NK-92 treated with Interleukin-12 subunit alpha and Interleukin-12 subunit beta, amount 100 ng/mL, for 24 hours (cell line): ENCODE measurements at places on chromosomes 2 and 18.
A peak's percentile ranks its signal among the peaks of the same experiment; 100 is the strongest.

GRCh38 chr2:152432206-152432653, 97.3 kb downstream of the FMNL2 start:
- no peak for DNase-seq

- DNase-seq: no peak
Observed at GRCh38 chr2:179686718-179687342, 174.6 kb downstream of the ZNF385B start.

- no peak for DNase-seq
Observed at GRCh38 chr2:8478471-8478793, 203.4 kb upstream of the ID2 start.

GRCh38 chr2:151363709-151364108, 6.3 kb downstream of the TNFAIP6 start:
- no peak for DNase-seq

DNA sequence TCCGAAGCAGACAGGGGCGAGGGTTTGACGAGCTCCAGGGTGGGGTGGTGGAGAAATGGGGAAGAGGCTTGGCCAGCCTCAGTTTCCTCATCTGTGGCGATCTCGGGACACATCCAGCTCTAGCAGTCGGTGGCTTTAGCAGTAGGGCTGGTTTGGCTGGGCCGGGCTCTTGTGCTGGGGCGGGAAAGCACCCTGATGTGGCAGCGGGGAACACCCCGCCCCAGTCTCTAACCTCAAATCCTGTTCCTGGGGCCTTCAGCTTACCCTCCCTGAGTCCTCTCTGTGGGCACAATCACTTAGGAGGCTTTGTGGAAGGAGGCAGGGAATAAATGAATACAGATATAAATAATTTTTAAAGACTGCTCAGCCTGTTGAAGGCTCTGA, 26.5 kb upstream of the MCFD2 start:
- DNase-seq: peak; percentile 61

- no peak for DNase-seq
Observed at GRCh38 chr2:98572211-98572610, 36.1 kb downstream of the COA5 start.

DNA sequence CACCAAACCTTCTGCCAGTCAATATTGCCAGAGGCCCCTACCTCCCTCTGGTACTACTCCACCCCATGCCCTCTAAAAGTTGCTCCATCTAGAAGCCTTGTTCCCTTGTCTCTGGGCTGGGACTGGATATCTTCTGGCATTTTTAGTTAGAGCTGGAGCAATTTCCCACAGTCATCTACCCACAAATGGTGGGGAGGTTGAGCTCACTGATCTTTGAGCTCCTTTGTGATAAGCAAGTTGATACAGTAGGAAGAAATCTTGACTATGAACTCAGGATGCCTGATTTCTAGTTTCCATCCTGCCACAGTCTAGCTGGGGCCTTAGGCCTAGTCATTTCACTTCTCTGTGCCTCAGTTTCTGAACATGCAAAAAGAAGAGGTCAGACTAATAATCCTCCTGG, 155.0 kb downstream of the MAIP1 start:
- DNase-seq: no peak

GRCh38 chr18:62331581-62332356, 6.7 kb downstream of the TNFRSF11A start:
- DNase-seq: no peak

DNA sequence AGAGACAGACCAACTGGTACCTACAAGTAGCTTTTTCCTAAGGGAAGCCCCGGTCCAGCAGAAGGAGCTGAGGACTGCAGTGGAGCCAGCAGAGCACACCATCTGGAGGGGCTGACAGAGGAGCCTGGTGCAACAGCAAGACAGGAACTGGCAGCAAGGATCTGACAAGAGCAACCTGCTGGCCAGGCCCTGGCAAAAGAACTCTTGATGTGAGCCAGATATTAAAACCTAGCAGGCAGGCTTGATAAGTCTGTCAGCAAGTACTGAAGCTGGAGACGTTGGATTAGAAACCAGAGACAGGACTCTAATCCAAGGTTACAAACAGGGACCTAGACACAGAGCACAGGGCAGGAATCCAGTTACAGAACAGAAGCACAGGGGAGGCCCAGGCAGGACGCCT, 260.7 kb upstream of the MGAT5 start:
- DNase-seq: no peak

DNA sequence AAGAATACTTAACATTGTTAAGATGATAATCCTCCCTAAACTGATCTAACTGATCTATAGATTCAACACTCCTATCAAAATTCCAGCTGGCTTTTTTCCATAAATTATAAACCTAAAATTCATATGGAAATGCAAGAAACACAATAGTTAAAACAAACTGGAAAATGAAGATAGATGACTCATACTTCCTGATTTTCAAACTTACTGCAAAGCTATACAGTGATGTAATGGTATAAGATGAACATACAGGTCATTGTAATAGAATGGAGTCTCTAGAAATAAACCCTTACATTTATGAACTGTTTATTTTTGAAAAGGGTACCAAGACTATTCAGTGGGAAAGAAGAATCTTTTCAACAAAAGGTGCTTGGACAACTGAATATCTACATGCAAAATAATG, 32.3 kb downstream of the UBXN4 start:
- no peak for DNase-seq

- no peak for DNase-seq
Observed at GRCh38 chr2:98026927-98027522, 31.3 kb upstream of the TMEM131 start.

DNA sequence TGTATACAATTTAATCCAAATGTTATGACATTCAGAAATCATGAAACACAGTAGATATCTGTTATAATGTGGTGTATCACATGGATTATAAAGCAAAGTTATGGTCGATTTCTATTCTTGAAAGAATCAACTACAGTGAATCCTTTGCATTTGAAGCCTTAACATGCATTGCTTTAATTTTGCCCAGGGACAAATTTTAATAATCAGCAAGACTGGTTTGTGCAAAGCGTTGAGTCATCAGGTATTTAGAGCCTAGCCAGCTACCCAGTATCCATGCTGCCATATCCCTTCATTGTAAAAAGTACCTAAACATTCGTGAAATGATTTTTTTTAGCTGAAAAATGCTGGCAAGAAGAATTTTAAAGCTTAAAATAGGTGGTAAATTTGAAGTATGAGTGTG, 8.9 kb upstream of the SPDYA start:
- no peak for DNase-seq

GRCh38 chr18:28116461-28116860, 60.5 kb downstream of the CDH2 start:
- no peak for DNase-seq

GRCh38 chr2:144159240-144159639, 360.7 kb downstream of the ZEB2 start:
- no peak for DNase-seq

GRCh38 chr2:109322111-109322510, 193.1 kb downstream of the SH3RF3 start:
- DNase-seq: no peak

GRCh38 chr2:109148117-109148746, 19.2 kb downstream of the SH3RF3 start:
- no peak for DNase-seq

DNA sequence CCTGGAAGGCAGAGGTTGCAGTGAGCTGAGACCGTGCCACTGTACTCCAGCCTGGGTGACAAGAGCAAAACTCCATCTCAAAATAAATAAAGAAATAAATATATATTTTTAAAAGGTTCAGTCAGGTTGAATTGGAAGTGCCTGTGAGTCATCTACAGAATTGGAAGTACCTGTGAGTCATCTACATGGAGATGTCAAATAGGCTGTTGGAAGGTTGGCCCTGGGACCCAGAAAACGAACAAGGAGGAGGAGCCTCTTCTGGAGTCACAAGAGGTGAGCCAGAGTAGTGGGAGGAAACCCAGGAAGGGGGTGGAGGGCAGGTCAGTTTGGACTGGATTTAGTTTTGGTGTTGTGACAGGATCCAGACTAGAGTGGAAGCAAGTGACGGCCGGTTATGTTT, 15.2 kb upstream of the SCYGR1 start:
- no peak for DNase-seq

DNA sequence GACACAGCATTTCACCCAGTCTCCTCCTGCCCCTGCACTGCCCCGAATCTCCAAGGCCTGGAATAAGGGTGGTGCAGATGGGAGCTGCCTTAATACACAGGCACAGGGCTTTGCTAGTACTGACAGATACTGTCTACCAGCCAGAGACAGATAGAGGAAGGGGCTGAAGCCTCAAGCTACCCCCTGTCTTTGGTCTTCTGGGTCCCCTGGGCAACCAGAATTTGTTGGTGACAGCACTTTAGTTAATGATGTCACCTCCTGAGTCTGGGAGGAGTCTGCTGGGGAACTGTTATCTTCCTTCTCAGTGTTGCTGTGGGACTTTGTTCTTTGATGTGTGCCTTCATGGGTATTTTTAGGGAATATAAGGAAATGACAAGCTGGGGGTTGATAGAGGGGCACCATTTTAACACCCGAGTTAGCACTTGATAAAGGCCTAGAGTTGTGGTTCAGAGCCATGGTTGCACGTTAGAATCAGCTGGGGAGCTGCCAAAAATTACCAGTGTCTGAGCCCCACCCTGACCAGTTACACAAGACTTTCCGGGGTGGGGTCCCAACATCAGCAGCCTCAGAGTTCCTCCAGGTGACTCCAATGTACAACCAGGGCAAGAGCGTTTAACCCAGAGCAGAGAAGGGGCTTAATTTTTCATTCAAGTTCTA, 136.8 kb downstream of the SMAD7 start:
- DNase-seq: peak; percentile 27

GRCh38 chr2:98771721-98772524, 41.0 kb upstream of the MGAT4A start:
- DNase-seq: no peak

DNA sequence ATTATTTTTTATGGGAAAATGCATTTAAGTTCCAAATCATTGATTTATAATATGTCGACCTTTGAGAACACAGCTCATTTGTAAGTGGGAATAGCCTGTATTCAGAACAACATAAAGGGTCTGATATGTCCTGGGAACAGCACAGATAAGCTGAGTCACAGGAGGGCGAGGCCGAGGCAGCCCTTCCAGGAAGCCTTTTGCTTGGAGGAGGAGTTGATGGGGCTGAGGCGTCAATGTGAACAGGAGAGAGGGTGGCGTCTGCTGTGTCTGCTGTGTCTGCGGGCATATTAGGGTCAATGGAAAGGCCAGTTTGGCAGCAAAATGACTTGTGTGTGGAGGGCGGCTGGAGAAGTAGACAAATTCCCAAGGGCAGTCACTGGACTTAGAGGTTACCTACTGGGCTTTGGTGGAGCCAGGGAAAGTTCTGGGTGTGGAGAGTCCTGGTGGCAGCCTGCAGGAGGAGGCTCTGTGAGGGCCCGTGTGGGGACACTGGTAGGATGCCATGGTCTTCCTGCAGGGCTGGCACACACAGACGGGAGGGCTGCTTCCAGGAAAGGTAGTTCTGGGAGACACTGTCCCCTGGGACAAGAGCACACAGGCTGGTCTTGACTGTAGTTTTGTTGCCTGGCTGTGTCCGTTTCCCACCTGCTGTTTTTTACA, 128.1 kb downstream of the GLI2 start:
- DNase-seq: no peak

DNA sequence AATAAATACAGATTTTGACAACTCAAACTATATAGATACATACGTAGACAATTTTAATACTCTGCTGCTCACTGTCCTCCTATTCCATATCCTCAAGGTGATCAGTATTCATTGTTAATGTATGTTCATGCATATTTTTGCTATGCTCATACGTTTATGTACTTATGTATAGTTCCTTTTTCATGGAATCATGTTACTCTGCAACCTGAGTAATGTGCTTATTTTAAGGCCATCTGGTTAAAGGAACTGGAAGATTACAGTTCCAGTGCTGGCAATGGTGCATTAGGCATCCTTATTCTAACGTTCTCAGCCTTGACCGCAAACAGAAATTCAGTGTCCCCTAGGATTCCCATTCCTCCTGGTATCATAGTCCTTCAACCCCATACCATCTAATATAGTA, 385.0 kb upstream of the TNP1 start:
- DNase-seq: no peak

DNA sequence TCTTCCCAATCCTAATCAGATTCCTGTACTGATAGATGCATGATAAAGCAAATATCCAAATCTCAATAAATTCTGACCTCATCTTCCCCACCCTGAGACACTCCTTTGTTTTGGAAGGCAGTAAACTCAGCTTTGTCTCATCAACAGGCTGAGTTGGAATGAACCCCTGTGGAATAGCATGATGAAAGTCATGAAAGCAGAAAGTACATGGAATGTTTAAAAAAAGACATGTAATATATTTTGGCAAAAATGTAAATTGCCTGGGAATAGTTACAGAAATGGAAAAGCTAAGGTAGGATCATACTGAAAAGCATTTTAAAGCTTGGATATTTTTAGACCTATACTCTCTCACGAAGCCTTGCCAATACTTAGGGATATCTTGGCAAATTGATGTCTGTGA, 468.7 kb upstream of the CDH7 start:
- no peak for DNase-seq

GRCh38 chr2:3314626-3315025, 63.0 kb downstream of the EIPR1 start:
- no peak for DNase-seq

DNA sequence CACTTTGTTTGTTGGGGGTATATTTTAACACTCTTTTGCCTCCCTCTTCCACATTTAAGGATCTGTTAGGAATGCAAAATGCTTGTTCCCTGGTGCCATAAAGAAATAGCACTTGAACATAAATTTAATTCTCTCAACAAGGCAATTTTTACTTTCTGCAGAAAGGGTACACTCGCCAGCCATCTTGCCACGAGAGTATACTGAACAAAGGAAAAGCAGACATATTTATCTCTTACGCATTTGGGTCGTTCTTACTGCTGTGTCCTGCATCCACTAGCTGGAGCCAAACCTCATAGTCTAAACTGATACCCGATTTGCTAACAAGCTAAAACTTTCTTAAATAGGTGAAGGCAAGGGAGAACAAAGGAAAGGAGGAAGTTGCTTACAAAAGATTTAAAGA, 129.5 kb downstream of the B3GNT2 start:
- DNase-seq: no peak

DNA sequence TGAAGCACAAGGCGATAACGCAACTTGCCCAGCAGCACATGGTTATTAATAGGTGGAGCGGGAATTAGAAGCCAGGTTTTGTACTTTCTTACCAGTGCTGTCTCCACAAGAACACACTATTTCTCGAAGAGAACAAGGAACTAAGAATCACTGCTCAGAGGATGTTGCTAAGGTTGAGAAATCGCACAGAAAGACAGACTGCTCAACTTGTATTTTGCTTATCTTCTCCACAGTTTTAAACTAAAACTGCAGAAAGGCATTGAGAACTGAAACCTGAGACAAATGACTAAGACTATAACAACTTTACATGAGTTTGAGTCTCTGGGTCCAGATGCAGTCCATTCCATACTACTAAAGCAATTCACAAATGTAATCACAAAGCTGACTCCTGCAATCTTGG, 6.2 kb downstream of the PRKD3 start:
- DNase-seq: no peak

- DNase-seq: no peak
Observed at GRCh38 chr18:27645929-27646328, 460.8 kb upstream of the CHST9 start.

GRCh38 chr2:55966401-55967118, 43.0 kb upstream of the EFEMP1 start:
- no peak for DNase-seq
